ENCODE measurements at places on chromosomes 6 and 20.

DNA sequence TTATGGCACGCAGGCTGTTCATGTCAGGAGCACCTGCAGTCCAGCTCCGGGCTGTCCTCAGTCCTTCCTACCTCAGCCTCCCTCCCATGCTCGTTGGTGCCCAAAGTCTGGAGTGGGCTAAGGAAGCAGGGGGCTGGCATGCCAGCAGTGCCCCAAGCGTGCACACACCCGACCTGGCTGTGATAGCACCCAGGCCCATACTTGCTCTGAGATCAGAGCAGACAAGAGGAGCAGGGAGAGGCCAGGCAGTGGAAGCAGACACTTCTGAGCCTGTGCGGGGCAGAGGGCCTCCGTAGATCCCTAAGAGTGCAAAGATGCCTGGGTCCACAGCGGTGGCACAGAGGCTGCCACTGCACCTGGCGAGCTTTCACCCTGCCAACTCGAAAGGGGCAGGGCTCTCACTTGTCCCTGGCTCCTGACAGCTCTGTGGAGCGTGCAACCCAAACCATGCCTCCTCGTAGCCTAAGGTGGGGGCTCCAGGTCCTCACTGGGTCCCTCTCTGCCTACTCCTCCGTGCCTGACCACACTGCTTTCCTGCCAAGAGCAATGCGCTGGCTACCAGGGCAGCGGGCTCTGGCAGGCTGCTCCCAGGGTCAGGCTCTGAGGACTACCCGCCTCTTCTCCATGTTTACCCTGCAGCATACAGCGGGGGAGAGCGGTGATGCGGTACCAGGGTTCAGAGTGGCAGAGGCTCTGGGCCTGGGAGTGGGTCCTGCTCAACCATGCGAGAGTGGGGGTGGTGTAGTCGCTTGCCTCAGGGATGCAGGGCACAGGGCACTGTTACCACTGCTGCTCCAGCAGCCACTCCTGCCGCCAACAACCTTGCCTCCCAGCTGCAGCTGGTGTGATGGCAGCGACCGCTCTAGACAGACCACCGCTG is 59.5 kb downstream of the MANEA start:
- no peak for DNase-seq

- DNase-seq = no peak
Observed at GRCh38 chr6:158796353-158796752, 22.8 kb downstream of the EZR start.

- DNase-seq = no peak
Observed at GRCh38 chr6:162416307-162416706, 311.3 kb downstream of the PRKN start.

GRCh38 chr6:46606338-46606737 is 46.3 kb downstream of the CYP39A1 start:
- no peak for DNase-seq

GRCh38 chr6:41638935-41639808 is 904 bp downstream of the MDFI start:
- no peak for DNase-seq

Data from activated T-cell treated with anti-CD3 and anti-CD28 coated beads, Interleukin-2, amount 50 U/mL, for 72 hours (primary cell).